ENCODE measurements at places on chromosomes 2 and 18.
A peak's percentile ranks its signal among the peaks of the same experiment; 100 is the strongest.

DNA sequence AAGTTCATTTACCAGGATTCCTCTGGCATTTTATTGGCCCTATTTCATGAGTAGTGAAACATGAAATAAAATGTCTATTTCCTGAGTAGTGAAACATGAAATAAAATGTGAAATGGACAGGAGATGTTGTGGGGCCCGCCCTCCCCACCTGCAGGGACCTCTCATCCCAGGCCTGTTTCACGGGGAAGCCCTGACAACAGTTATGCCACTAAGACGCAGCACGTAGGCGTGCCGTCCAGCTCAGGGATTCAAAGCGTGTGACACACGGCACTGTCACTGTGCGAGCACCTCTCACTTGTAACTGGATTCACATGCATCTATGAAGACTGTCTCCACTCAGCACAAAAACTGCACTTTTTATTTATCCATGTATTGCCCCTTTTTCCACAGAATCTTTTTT lies 83.4 kb upstream of the SNTG2 start:
- no peak for DNase-seq

GRCh38 chr2:69306822-69307578 lies 80.0 kb downstream of the GFPT1 start:
- peak; percentile 80 for DNase-seq

GRCh38 chr18:42620657-42621056 lies 494.8 kb downstream of the RIT2 start:
- no peak for DNase-seq

DNA sequence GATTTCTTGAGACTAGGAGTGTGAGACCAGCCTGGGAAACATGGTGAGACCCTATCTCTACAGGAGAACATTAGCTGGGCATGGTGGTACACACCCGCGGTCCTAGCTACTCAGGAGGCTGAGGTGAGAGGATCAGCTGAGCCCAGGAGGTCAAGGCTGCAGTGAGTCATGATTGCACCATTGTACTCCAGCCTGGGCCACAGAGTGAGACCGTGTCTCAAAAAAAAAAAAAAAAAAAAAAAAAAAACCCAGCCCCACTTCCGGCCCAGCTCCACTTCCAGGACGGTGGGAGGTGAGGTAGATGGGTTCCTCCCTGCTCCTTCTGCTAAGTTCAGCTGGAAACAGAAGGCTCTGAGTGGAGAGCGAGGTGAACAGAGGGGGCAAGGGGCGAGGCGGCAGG lies 41.4 kb upstream of the NFATC1 start:
- DNase-seq: no peak

- DNase-seq: no peak
These were observed 3.5 kb downstream of the ASPRV1 start for GRCh38 chr2:69957965-69958364.
